ENCODE measurements at places on chromosomes 1 and 21.
A peak's percentile ranks its signal among the peaks of the same experiment; 100 is the strongest.

- peak; percentile 61 for DNase-seq
Measured at GRCh38 chr1:110412576-110412975, 5.1 kb upstream of the LAMTOR5 start.

- no peak for DNase-seq
Measured at GRCh38 chr1:152148051-152148450, 11.0 kb downstream of the RPTN start.

DNA sequence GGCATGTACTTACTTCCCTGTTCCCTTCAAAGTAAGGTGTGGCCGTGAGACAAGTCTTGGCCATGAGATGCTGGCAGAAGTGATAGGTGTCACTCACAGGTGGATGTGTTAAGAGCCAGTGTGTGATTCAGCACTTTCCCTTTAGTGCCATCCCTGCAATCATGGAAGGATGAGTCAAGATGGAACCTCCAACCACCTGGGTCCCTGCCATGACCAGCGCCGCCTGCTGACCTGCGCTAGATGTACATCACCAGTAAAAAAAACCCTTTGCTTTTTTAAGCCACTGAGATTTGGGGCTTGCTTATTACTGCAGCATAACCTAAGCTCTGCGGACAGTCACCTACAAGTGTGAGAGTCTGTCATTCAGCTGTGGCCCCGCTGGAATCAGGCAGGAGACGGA lies 71.7 kb downstream of the TOMM20 start:
- DNase-seq = no peak

GRCh38 chr1:40281853-40282252 lies 23.8 kb downstream of the ZMPSTE24 start:
- DNase-seq = no peak

GRCh38 chr1:233897325-233898162 lies 6.9 kb upstream of the SLC35F3 start:
- no peak for DNase-seq

GRCh38 chr1:96995351-96995750 lies 273.8 kb downstream of the PTBP2 start:
- DNase-seq = no peak

Data from activated CD8-positive, alpha-beta memory T cell treated with anti-CD3 and anti-CD28 coated beads, Interleukin-2, amount 50 U/mL, for 4 hours (primary cell).